NCI-H1048 (cell line): ENCODE measurements at places on chromosomes 16 and 17.

- DNase-seq, result no peak
These were observed 41.8 kb upstream of the GSG1L start for GRCh38 chr16:28105297-28105696.

- no peak for DNase-seq
These were observed 182.8 kb upstream of the HS3ST3A1 start for GRCh38 chr17:13784434-13785095.

DNA sequence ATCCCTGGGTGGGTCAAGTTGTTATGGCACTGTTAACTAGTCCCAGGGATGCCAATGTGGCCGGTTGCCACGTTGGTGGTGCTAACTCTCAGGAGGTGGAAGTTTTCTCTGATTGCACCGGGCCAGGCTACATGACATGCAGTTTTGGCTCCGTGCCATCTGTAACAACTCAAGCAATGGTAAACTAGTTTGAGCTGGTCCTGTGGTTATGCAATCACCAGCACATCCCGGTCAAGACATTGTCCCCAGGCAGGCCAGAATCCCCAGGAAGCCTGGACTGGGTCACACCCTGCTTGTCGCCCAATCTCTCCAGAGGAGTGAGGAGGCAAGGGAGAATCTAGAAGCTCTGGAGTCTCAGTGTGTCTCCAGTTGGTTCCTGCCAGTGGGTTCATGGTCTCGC is 10.1 kb upstream of the CCL17 start:
- no peak for DNase-seq

GRCh38 chr16:26599785-26600104 is 467.0 kb upstream of the C16orf82 start:
- no peak for DNase-seq

GRCh38 chr17:79184219-79184618 is 109.6 kb downstream of the ENGASE start:
- DNase-seq, result no peak
